ENCODE measurements at places on chromosomes 4 and X.
A peak's percentile ranks its signal among the peaks of the same experiment; 100 is the strongest.

DNA sequence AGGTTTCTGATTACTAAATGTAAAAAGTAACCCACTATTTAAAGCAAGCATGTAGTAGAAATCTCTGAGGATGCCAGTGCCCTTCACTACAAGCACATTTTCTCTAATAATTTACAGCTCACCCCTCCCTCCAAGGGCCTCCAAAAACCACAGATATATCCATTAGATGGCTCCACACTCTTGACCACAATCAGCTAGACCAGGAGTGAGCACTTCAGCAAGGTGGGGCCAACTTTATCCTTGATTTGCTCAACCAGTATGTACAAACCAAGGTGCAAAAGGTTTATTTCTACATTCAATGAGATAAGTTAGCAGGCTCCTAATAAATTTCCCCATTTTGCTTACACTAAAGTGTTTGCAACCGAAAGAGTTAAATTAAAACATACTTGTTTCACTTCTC lies 35.8 kb downstream of the RFC1 start:
- DNase-seq = no peak

GRCh38 chrX:9062641-9063040 lies 28.7 kb upstream of the FAM9B start:
- DNase-seq = no peak

DNA sequence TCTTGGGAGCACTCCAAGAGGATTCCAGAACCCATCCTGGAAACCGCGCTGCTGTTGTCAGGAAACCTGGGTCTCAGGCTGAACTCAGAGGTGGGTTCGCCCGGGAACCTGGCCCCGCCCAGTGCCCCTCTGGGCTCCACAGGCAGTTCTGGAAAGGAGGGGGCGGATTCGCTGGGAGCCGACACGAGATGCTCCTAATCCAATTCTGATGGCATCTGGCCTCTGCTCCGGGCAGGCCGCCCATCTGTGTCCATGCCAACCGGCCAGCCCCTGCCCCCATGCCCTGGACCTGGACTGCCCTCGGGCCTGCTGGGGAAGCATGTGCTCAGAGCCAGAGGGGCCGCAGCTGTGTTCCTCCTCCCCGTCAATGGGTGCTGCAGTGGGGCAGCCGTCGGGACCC lies 21.0 kb downstream of the ATP2B3 start:
- no peak for DNase-seq

GRCh38 chrX:119236623-119237561 lies 807 bp downstream of the PGRMC1 start:
- peak; percentile 41 for DNase-seq

GRCh38 chr4:26361297-26361696 lies 40.5 kb downstream of the RBPJ start:
- no peak for DNase-seq

DNA sequence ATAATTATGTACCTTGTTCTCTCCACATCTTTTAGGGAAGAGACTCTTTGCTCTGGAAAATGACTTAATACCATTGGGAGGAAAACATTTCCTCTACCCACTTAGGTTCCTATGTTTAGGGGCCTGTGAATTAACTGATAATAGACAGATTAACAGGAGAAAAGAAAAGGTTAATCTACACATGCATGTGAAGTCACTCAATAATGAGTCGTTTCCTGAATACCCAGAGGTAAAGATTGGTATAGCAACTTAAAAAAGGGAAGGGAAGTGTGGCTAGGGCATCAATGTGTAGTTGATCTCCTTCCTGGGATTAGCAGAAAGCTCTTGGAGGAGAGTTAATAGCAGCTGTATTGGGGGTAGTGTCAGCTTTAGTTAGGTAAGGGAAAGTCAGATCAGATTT lies 419.5 kb upstream of the ATOH1 start:
- peak; percentile 86 for DNase-seq

GRCh38 chrX:77293331-77293995 lies 153.7 kb upstream of the FGF16 start:
- no peak for DNase-seq

- peak; percentile 62 for DNase-seq
Measured at GRCh38 chr4:104064646-104065577, 345.1 kb upstream of the TACR3 start.

- DNase-seq = no peak
Measured at GRCh38 chrX:22959204-22959920, 40.4 kb upstream of the DDX53 start.

GRCh38 chrX:27163236-27163635 lies 299.9 kb downstream of the PPP4R3C start:
- DNase-seq = no peak

- no peak for DNase-seq
Measured at GRCh38 chr4:154490234-154490582, 1.4 kb downstream of the DCHS2 start.

DNA sequence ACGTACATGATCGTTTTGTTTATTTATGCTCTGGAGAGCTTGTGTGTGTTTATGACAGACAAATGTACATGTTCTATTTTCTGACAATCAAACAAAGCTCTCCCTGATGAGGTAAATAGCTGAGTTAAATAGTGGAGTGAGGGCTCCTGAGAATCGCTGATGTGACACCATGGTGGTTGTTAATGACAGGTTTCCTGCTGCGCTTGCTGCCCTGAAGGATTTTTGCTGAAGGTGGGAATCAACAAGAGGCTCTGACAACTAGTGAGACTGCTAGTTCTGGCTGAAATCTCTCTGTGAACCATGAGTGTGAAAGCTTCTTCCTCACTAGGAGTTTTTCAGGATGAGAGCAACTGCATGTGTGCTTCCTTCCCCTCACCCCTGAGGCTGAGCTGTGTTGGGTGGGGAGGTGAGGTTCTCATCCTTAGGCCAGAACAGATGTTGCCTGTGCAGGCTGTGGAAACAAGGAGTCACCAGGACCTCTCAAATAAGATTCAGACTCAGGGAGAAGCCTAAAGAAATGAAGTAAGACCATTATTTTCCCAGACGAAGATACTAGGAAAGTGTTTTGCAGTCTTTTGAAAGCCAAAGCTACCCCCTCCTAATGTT lies 173.4 kb upstream of the JADE1 start:
- DNase-seq = no peak

DNA sequence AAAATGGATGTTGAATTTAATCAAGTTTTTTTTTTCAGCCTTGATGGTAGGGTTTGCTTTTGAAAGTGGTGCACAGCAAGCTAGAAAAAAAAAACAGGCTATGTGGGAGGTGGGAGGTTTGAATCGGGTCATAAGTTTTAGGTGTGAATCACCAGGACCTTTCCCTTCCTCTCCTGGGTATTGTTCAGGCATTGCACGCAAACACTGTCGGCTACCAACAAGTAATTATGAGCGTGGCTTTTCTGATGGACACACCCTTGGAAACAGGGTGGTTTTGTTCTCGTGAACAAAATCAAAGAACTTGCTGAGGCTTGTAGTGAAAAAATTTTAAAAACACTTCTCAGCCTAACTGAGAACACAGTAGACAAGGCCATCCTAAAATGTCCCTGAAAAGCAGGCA lies 18.1 kb downstream of the PIR start:
- DNase-seq = no peak

DNA sequence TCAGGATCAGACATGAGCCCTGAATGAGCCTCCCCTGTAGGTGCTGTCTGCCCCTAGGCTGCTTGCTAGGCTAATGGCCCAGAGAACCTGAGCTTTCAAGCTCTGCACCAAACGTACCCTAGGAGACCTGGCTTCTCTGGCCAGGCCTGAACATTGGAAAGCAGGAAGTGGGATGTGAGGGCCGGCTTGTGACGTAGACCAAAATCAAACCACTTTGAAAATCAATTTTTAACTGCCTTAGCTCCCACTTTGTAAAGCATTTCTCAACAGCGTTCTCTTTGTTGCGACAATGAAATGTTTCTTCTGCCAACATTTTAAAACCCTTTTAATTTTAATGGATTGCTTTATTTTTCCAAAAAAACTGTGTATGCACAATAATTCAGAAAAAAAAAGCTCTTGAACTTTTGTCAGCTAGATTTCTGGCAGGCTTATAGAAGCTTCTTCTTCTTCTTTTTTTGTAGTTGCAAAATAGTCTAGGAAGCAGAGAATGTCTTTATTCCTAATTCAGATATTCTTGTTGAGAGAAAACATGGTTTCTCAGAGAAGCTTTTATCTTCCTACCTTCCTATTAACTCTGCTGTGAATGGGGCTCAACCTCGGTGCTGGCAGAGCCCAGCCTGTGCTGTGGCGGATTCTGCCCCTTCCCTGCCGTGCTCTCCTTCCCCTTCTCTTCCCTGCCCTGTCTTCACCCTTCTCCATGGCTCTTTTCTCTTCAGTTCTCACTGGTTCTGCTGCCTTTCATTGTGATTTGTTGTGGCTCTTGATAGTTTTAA lies 145.2 kb upstream of the SFRP2 start:
- no peak for DNase-seq

DNA sequence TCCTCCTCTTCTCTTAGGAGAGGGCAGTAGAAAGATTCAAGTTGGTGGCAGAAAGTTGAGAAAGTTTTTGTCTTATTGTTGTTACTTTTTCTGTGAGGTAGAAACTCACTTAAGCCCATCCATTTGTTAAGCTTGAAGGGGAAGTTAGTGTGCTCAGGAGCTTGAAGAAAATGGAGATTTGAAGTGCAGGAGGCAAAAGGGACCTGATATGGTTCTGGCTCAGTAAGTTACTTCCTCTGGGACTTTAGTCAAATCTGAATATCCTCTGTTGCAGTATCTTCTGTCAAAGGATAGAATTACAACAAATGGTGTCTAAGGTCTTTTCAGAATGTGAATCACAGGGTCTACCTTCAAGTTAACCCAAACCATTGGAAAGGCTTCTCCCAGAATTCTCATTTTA lies 46.2 kb downstream of the CXCL13 start:
- DNase-seq = no peak

Data from HAP-1 (cell line).